Stimulated activated CD8-positive, alpha-beta memory T cell treated with anti-CD3 and anti-CD28 coated beads, Interleukin-15, amount 100 ng/mL, for 4 hours (primary cell): ENCODE measurements at places on chromosomes 5 and 9.

GRCh38 chr5:96176022-96176421 is 214.4 kb upstream of the ELL2 start:
- DNase-seq = no peak

GRCh38 chr5:9313751-9314150 is 232.1 kb downstream of the SEMA5A start:
- no peak for DNase-seq

DNA sequence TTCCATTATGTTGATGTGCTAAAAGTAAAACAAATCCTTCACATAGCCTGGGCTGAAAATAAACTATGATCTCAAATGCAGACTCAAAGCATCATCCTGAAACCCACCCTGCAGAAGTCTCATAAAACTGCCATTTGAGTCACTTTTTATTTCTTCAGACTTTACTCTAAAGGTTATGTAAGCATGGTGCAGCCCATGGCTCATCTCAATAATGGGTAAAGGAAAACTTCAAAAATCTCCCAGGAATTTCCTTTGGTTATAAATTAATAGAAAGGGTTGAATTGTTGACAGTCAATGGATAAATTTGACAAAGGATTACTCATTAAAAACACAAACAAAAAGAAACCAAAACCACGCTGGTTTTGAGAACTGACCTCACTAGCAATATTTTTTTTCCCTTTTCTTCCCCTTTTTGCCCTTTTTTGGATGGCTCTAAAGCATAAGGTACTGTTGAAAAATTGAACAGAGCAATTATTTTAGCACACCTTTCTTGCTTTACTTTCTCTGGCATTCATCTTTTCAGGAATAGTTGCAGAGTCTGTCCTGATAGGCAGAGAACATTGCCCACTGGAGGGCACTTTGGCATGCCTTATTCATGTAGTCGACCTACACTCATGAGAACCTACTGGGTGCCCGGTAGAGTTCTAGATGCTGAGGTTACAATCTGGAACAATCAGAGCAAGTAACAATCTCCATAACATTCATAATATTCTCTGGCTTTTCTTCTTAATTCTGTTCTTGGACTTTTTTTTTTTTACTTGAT is 191.4 kb downstream of the TMEM167A start:
- DNase-seq = no peak

DNA sequence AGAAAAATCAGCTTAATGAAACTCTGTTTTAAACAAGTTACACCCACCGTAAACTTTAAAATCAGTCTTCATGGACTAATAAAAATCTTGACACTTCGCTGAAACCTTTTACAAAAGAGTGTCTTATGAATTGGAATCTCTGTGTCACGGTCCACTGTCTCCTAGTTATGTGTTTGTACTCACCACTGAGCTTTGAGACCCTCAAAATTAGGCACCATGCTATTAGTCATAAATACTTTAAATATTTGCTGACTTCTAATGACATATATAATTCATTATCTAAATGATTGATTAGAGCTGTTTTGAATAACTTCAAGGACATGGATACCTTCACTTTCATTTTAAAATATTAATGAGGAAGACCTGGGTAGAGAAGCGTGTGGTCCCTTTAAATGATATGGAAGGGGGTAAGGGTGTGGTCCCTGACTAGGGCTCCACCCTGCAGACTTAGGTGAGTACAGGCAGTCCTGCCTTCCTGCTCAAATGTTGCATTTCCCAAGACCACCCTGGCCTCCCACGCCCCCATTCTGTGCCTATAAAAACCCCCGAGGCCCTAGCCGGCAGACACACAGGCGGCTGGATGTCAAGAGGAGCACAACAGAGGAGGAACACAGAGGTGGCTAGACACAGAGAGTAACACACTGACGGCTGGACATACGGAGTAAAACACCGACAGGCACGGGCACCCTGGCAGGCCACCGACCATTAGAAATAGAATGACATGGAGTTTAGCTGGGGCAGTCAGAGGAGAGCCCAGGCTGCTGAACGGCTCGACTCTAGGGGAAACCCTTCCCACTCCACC is 179.0 kb upstream of the CDH9 start:
- no peak for DNase-seq

DNA sequence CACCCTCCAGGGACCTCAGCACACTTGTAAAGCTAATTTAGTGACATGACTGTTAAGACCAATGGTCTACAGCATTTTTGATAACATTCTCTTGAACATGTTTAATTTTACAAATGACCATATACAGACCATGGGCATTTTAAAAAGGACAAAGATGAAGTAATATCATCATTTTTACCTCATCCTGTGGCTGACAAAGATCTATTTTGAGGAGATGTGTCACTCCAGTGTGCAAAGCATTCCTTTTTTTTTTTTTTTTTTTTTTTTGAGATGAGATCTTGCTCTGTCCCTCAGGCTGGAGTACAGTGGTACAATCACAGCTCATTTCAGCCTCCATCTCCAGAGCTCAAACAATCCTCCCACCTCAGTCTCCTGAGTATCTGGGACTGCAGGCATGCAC is 118.2 kb upstream of the TBC1D2 start:
- no peak for DNase-seq

DNA sequence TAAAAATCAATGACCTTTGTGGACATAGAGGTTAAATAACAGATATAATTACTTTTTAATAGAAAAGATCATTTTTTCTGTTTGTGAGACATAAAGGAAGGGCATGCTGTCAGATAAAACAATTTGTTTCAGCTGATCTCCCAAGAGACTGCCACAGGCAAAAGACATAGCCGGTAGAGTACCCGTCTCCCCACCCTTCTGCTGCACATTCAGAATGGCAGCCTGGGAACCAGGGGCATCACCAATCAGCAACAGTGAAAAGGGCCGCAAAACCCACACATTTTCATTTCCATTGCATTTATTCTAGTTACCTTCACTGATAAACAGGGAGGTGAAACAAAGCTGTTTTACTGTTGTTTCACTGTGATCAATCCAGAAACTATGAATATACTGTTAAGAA is 357.7 kb downstream of the ARRDC3 start:
- DNase-seq = no peak

DNA sequence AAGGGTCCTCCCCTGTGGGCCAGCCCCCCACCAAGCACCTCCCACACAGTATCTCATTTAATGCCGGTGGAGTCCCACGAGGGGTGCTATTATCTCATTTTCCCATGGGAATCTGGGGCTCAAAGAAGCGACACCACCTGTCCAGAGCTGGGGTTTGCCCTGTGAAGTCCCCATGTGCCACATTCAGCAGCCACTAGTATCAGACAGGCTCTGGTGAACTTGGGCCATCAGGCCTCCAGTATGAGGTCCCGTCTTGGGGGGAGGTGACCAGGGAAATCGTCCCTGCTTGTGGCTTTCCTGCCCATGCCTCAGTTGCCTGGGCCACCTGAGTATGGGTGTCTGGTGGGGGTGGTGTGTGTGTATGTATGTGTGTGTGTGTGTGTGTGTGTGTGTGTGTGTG is 222.7 kb downstream of the PBX3 start:
- no peak for DNase-seq

DNA sequence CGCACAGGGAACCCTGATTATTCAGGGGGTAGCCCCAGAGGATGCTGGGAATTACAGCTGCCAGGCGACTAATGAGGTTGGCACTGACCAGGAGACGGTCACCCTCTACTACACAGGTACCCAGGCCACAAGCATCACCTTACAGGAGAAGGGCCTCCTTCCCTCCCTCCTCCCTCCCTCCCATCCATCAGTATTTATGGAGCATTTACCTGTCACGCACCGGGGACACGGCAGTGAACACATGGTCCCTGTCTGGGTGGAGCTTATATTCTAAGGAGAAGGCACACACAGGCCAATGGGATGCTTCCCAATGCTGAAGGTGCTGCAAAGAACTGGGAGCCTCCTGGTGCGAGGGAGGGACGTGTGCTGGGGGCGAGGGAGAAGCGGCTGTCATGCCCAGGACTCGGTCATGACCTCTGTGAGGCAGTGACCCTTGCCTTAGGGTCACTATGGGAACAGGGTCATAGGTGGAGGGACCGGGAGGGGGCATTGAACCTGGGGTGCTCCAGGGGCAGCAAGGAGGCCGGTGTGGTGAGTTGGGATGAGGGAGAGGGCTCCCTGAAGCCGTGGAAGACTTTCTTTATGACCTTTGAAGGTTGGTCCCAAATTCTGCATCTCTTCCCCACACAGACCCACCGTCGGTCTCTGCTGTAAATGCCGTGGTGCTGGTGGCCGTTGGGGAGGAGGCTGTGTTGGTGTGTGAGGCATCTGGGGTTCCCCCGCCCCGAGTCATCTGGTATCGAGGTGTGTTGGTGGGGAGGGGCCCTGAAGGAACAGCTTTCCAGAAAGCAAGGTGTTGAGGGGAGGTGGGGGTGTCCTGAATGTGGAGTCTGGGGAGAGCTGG is 41.5 kb downstream of the HMCN2 start:
- DNase-seq = no peak

- no peak for DNase-seq
Observed at GRCh38 chr5:135159626-135160025, 125.6 kb upstream of the PITX1 start.

- no peak for DNase-seq
Observed at GRCh38 chr9:117963493-117964090, 259.4 kb downstream of the TLR4 start.

DNA sequence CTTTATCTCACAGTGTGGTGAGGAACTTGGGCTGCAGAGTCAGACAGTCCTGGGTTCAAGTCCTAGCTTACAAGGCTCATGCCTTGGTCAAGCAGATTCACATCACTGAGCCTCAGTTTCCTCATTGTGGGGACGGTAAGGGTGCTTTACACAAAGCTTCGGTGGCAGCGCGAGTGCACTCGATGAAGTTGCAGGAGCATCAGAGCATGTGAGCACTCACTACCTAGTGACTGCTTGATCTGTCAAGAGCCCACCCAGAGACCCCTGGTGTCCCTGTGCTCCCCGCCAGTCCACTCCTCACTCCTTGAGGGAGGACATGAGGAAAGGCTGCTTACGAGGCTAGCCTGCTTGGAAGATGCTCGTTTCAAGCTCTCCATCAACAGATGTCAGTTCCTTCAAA is 56.2 kb upstream of the GARNL3 start:
- DNase-seq = no peak

- DNase-seq = no peak
Observed at GRCh38 chr5:172599204-172599567, 41.9 kb upstream of the NEURL1B start.

GRCh38 chr9:100689635-100690034 is 111.8 kb downstream of the CAVIN4 start:
- no peak for DNase-seq

GRCh38 chr5:95080030-95080429 is 204.9 kb downstream of the MCTP1 start:
- no peak for DNase-seq

DNA sequence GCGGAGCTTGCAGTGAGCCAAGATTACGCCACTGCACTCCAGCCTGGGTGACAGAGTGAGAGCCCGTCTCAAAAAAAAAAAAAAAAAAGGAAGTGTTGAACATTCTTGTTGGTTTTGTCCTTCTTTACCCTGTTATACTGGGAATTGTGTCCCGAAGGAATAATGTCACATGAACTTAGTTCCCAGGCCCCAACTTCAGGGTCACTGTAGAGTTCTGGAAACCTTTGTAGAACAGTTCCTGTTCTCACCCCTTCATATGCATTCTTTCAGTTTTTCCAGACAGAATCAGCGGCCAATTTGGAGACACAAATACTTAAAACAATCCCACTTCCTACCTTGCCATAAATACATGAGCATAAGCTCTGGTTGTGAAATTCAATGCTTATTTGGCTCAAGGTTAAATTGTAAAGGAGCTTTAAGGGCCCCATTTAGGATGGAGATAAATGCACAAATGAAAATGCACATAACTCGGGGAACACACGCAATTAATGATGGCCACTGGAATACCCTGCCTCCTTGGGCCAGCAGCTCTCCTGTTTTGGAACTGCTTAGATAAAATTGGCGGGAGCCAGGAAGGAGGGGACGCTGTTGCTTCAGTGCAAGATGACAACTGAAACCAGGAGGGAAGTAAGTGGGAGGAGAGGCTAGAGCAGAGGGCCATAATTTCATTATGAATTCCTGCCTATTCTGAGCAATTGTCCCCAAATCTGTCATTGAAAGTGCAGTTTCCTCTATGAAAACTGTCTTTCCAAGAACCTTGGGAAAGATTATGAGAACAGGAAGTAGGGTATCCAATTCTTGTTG is 153.7 kb downstream of the FGF1 start:
- no peak for DNase-seq

GRCh38 chr5:177610131-177610769 is 10.3 kb downstream of the B4GALT7 start:
- no peak for DNase-seq

DNA sequence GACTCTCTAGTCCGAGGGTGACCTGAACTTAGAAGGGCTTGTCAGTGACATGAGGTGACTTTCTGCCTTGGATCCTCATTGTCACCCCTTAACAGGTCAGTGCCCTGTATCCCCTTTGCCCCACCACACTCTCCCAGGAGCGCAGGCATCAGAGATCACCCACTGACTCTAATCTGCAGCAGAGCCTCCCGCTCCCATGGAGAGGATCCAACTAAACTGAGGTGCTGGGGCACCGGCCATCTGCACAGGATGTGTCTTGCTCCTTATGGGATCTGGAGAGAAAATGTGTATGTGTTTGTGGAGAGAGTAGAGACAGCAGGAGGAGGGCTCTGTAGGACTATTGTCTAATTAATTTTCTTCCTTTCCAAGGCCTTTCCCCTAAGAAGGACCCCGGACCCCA is 213.7 kb downstream of the ROR2 start:
- DNase-seq = no peak

GRCh38 chr5:119681734-119682133 is 52.4 kb downstream of the FAM170A start:
- no peak for DNase-seq

GRCh38 chr5:58456026-58456425 is 3.9 kb downstream of the PLK2 start:
- no peak for DNase-seq

- no peak for DNase-seq
Observed at GRCh38 chr9:133884907-133885744, 107.0 kb downstream of the VAV2 start.

- DNase-seq = no peak
Observed at GRCh38 chr9:104810421-104811339, 46.8 kb downstream of the NIPSNAP3B start.

GRCh38 chr9:109246533-109246932 is 74.3 kb downstream of the EPB41L4B start:
- no peak for DNase-seq
